Left lobe of liver (tissue), 2 donors: ENCODE measurements at places on chromosomes 5 and 9. TPM values are rescaled to one million over a fixed set of nuclear protein-coding genes. Genes with fewer than 3 reads are reported as not detected.
A peak's percentile ranks its signal among the peaks of the same experiment; 100 is the strongest.

The FOXD4L3 gene
- total RNA-seq: not detected

The MYMK gene
- not detected for total RNA-seq

GRCh38 chr5:178382754-178383164 is 150.2 kb upstream of the PHYKPL start:
- no peak for DNase-seq

- no peak for DNase-seq
These were observed 47.1 kb upstream of the AKNA start for GRCh38 chr9:114434878-114435311.

GRCh38 chr5:177430972-177431316 is 4.5 kb downstream of the GRK6 start:
- no peak for DNase-seq

DNA sequence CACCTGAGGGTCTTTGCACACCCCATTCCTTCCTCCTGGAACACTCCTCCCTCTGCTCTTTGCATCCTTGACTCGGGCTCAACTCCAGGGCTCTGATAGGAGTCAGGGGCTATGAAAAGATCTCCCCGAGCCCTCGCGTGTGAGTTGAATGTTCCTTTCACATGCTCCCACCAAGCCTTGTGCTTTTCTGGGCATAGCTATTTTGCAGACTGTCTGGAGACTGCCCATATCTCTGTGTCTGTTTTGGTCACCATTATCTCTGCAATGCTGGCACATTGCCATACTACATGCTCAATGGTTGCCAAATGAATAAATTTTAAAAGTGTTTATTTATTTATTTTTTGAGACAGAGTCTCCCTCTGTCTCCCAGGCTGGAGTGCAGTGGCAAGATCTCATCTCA is 56.9 kb upstream of the PLPP1 start:
- peak; percentile 40 for DNase-seq

DNA sequence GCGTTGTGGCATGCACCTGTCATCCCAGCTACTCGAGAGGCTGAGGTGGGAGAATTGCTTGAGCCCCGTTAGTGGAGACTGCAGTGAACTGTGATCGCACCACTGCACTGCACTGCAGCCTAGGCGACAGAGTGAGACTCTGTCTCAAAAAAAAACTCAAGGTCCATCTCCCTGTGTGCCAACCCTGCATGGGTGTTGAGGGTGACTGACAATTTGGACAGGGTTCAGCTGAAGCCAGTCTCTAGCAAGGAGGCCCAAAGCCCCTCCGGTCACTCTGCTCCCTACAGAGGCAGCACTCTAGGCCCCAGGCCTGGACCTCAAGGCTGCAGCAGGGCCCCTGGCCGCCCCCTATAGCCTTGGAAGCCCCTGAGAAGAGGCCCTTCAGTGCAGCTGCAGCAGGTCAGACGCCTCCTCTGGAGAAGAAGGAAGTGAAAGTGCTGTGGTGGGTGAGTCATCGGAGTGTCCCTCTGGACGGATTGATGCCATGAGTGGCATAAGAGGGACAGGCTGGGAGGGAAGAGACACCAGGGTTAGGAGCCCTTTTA is 39.2 kb upstream of the NEK6 start:
- peak; percentile 52 for DNase-seq

DNA sequence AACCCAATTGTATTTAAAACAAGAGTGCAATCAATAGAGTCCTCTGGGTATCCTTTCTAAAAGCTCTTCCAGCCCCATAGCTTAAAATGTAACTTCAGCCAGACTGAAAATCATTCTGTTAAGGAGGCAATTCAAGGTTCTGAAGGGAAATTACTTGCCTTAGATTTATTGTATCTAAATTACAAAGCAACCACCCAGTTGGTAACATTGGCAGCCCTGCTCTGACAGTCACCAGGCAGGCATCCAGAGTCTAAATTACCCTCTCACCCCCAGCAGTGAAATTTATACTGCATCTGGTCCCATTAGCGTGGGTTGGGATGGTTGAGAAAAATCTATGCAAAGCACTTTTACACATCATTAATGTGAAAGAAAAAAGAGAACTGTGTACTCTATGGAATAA is 514.7 kb downstream of the MTRR start:
- DNase-seq: no peak

DNA sequence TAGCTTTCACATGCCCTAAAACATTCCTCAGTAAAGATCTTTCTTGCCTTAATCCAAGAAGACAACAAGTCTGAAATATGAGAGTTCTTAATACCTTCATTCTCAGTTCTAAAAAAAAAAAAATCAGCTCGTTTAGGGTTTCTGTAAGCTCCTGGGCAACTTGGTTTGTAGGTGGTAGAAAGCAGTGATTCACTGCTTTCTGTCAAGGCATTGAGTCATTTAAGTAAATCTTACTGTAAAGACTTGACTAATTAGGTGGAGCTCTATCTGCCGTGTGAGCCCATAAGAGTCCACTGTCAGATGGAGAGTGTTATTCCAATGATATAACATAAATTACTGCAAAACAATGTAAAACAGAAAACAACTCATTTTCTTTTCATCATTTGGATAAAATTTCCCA is 56.1 kb upstream of the MAST4 start:
- no peak for DNase-seq

DNA sequence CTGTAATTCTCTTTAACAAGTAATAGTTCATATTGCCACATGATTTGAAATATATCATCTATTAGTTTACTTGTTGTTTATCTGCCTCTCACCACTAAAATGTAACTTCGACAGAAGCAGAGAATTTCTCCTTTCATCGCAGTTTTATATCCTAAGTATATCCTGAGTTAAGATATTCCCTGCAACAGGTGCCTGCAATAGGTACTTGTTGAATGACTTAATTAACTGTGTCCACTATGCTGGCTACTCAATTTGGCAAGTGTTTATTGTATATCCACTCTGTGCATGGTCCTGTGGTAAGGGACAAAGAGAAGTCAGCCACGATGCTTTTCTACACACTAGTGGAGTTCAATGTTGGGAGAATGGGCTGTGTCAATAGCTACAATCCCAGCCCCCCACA is 108.5 kb downstream of the PSAT1 start:
- no peak for DNase-seq

GRCh38 chr5:83895860-83896259 is 175.2 kb upstream of the HAPLN1 start:
- no peak for DNase-seq

DNA sequence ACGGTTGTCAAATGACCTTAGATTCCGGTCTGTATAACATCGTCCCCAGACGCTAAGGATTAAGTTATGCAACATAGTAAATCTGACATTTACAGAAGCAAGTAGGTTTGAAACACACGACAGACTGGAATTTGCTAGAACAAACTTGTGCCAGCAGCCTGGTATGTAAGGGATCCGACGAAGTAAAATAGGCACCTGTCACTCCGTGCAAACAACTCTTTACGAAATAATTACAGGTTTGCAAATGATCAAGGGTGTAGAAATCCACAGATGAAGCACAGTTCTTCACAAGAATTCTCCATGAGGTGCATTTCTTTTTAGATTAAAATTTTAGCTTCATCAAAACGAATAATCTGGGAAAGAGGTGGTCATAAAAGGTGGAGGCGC is 508 bp downstream of the MOCS2 start:
- peak; percentile 48 for DNase-seq

- no peak for DNase-seq
These were observed 242.7 kb downstream of the SYK start for GRCh38 chr9:91044354-91044753.

- no peak for DNase-seq
These were observed 26.0 kb upstream of the ANXA1 start for GRCh38 chr9:73125651-73126050.

DNA sequence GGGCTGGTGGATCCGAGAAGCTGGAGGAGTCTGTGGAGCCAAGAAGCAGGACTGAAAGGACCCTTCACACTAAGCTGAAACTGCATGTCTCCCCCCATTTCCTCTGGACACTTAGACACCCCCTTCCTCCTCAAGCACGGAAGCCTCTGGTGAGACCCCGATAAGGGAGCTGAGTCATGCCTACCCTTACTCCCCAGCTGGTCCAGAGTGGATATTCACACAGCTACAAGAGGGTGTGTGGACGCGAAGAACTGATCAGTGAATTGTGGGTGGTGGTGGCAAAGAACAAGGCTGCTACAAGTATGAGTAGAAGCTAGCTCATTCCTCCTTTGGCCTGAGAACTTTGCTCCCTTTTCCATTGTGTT is 4.3 kb downstream of the TLN1 start:
- DNase-seq: no peak

DNA sequence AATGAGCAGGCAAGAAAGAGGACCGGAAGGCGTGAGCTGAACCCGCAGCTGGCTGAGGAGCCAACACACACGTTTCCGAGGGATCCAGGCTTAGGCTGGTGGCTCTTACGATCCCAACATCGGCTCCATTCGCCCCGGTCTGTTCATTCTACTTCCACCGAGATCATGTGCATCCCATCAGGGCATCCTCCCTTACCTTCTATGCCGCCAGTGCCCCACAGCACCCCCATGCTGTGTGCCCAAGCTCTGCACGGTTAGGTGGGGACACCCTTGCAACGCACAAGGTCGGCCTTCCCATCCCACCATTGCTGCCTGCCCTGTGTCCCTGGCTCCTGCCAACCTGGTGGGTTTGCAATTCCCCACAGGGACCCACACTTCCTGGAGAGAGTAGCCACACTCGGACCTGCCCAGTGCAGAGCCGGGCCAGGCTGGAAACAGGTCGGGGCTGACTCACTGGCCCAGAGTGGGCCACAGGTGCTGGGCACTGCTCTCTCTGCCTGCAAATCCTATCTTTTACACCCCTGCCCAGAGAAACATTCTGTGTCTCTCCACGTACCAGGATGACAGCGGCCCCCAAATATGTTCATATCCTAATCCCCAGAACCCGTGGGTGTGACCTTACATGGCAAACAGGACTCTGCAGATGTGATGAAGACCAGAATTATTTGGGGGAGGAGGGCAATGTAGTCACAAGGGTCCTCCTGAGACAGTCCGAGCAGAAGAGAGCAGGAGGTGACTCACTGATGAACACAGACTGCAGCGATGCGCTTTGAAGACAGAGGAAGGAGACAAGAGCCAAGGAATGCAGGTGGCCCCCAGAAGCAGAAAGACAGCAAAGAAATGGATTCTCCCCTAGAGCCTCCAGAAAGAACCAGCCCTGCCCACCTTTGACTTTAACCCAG is 182.2 kb downstream of the AUH start:
- no peak for DNase-seq

GRCh38 chr5:90226433-90227099 is 183.0 kb downstream of the CETN3 start:
- DNase-seq: no peak

GRCh38 chr5:149957855-149958254 is 2.7 kb upstream of the SLC26A2 start:
- no peak for DNase-seq

GRCh38 chr9:136965771-136966484 is 11.4 kb upstream of the PTGDS start:
- no peak for DNase-seq
